ENCODE measurements at places on chromosomes 1 and 21.

GRCh38 chr21:44870748-44871495 lies 2.6 kb downstream of the PTTG1IP start:
- DNase-seq, result no peak

- no peak for DNase-seq
Observed at GRCh38 chr1:115879977-115880376, 39.1 kb upstream of the NHLH2 start.

DNA sequence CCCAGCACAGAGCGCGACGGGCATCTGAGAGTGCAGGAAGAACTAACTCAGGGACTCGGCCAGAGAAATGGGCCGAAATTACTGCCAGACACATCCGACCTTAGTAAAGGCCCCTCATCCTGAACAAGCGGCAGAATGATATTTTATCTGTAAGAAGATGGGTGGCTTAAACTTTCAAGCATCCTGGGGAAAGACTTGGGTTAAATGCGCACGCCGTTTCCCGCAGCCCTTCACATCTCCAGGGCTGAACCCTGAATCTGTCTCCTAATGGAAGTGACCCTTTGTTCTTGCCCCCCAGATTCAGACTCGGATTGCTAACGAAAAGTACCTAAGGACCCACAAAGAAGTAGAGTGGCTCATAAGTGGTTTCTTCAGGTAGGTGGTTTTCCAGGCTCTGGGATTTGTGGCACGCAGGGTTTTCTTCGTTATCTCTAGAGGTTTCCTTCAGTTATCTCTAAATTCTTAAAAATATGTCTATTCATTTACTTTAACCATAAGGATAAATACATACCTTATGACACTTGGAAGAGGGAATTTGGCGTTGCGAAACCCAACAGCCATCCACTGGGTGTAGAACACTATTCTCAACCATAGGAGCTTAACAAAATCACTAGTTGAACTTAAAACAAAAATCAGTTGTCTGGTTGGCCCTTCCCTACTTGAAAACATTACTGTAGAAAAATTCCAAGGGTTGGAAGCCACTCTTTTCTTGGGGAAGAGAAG lies 627 bp downstream of the RIIAD1 start:
- DNase-seq, result no peak

- no peak for DNase-seq
Observed at GRCh38 chr1:11298390-11299224, 25.6 kb downstream of the UBIAD1 start.

DNA sequence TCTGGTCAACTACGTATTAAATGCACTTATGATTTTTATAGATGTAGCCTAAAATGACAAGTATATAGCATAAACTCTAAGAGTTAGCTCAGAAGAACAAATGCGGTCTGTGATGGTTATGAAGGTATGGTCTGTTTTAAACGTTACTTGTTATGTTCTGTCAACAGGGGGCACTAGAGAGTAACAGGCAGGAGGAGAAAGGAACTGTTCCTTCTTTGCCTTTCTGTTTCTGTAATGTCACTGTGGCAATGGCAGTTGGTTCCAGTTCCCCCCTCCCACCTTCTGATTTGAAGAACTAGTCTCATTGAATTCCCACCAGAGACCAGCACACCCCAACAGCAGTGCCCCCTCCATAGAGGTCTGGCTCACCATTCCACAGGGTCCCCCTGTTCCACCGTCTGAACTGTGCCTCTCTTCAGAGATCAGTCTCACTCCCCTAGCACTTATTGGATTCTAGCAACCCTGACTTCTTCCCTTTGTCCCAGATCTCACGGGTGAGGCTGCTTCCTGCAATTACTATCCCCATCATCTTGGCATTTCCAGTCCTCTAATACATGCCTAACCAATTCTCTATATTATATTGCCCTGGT lies 14.0 kb downstream of the KRTAP24-1 start:
- no peak for DNase-seq

GRCh38 chr1:31501505-31501904 lies 74.8 kb upstream of the TINAGL1 start:
- no peak for DNase-seq

- DNase-seq, result no peak
Observed at GRCh38 chr1:244362476-244362875, 89.2 kb downstream of the ADSS2 start.

GRCh38 chr1:233209481-233209880 lies 86.0 kb downstream of the PCNX2 start:
- no peak for DNase-seq

DNA sequence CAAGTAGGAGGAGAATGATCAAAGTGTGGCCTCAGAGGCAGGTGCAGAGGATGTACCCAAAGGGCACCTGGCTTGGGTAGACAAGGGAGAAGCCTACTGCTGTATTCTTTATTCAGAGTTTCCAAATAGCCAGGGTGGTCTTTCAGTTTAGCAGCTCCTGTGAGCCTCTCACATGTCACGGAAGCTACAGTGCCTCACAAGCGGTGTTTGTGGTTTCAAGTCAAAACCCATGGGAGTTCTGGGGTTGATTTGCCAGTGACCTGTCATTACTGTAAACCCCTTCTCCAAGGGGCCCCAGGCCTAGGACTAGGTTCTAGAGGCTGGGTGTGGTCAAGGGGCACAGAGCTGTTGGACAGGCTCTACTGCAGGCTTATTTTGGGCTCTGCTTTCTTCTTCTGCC lies 10.2 kb upstream of the IL10 start:
- DNase-seq, result no peak

DNA sequence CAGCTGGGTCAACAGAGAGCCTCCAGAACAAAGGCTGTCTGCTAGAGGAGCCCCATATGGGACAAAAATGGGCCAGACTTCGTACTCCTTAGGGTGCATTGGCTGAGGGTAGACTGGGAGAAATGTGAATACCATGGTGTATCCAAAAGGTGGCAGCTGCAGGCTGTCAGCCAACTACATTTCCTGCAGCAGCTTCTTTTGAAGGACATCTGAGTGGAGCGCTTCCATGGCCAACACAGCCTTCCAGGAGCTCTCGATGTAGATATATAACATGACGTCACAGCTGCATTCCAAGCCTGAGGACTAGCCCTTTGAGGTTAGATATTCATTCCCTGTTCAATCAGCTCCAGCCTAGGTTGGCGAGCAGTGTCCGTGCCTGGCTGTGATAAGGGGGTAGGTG lies 107.7 kb downstream of the MAB21L3 start:
- no peak for DNase-seq

GRCh38 chr1:56148326-56149193 lies 430.8 kb downstream of the PLPP3 start:
- DNase-seq, result no peak

DNA sequence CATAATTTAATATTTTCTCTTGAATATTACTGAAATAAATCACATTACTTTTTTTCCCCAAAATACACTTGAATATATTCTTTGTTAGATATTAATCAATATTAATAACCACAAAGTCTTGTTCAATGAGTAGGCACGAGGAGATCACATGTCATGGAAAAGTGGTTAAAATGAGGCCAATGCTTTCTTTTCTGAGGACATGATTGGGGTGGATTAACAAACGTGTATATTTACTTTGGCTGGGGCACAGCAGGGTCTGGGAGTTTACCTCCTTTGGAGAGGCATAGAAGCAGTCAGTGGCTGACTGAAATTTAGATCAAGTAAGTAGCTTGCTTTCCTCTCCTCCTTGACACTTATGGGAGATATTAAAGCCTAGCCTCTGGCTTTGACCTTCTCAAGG lies 664.3 kb upstream of the B3GALT2 start:
- no peak for DNase-seq

GRCh38 chr1:246661451-246661850 lies 62.8 kb upstream of the SCCPDH start:
- no peak for DNase-seq

- DNase-seq, result peak; percentile 19
Observed at GRCh38 chr1:61253059-61253735, 170.8 kb downstream of the NFIA start.

GRCh38 chr1:64828829-64829228 lies 84.0 kb downstream of the RAVER2 start:
- no peak for DNase-seq

DNA sequence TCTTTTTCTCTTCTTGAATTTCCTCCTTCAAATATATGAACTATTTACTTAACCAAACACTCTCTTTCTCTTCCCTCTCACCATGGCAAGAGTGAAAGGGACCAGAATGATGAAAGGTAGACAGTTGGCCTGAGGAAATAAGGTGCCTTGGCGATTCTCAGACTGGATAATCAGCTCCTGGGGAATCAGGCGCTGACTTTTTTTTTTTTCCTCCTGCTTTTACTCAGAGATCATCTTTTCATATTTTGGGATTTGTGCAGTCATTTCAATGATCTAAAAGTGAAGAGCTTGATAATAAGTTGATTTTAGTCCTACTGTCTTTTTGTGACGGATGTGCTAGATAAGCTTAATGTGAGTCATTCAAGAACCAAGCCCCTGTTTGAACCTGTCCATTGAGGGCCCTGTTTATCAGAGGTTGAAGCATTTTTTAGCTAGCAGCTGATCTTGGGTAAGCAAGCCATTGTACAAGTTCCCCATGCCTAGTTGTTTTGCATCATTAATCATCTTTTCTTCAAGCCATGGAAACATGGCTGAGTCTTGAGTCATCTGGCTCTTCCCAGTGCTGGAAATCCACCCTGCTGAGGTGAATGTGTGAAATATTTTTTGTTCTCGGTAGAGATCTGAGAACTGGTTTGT lies 40.8 kb downstream of the ITSN1 start:
- no peak for DNase-seq
